ENCODE measurements at places on chromosomes 16 and 17. TPM values are rescaled to one million over a fixed set of nuclear protein-coding genes. Genes with fewer than 3 reads are reported as not detected.
A peak's percentile ranks its signal among the peaks of the same experiment; 100 is the strongest.

DNA sequence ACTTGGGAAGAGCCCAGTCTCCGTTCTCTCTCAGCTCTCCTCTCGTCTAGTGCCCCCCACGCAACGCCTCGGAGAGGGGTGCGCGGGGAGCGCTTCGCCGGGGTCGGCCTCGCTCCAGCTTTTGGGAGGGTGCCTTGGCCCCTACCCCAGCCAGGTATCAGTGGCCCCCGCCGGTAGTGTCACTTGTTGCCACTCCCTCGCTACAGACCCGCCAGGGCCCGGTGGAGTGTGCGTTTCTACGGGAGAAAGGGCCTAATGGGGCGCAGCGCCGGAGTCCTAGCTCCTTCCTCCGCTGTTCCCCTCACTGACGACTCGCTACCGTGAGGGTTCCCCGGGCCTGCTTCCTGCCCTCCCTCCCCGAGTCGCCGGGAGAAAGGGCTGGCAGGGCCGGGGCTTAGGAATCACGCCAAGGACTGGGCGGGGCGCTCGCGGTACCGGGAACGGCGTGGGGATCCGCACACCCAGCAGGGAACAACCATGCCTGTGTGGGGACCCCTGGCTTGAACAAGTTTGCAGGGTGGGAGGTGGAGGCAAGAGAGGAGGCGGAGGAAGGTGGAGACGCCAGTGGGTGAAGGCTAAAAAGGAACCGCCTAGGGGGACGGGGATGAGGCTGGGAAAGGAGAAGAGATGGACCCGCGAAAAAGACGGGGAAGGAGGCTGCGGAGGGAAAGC, 997 bp upstream of the CDH11 start:
- DNase-seq = no peak

DNA sequence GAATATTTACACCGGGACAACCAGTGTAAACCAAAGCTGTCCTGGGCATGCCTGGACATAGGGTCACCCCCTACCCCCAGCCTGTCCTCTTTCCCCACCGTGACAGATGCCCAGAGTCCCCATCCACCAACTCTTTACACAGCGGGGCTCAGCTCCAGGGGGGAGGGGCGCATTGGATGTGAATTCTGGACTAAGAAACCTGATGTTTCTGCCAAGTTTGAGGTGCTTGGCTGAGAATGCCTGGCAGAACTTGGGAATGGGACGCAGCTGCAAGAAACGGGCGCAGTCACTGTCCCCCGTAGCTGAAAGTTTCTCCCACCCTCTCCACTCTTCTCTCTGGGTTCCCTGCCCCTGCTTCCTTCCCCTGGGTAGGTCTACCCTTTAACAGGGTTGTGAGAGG, 68.0 kb upstream of the CDC42EP4 start:
- DNase-seq = no peak

GRCh38 chr17:61464843-61465180, 12.6 kb downstream of the TBX4 start:
- DNase-seq = no peak

DNA sequence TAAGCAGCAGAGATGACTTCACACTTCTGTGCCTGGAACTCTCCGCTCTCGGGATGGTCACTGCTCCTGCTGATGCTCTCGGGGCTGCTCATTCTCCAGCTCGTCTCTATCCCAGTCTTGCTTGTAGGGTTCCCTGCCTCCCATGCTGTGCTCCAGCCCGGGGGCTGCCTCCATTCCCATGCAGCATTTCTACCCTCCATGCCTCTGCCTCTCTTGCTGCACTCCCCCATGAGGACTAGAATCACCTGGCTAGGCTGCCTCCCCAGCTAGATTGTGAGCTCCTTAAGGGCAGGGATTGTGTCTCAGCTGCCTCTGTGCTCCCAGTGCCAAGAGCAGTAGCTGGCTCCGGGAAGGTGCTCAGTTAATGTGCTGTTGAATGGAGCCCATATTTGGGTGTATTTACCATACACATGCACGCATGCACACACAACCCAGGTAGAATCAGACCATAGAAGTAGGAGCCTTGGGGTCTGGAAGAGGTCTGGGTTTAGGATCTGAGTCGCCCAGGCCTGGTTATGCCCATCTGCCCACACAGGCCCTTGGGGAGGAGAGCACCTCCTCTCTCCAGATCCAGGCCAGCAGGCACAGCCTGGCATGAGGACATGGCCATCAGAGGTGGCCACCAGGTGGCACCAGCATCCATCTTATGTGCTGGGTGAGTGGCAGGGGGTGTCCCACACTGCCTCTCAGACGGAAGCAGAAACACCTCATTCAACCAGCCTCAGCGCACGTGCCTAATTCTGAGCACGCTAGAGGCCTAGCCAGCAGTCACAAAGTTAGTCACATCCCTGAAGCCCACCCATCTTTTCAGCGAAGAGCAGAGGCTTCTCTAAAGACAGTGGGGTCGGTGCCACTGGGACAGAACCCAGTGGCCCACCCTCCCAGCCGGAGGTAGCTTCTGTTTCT, 9.3 kb downstream of the GIT1 start:
- peak; percentile 92 for DNase-seq

DNA sequence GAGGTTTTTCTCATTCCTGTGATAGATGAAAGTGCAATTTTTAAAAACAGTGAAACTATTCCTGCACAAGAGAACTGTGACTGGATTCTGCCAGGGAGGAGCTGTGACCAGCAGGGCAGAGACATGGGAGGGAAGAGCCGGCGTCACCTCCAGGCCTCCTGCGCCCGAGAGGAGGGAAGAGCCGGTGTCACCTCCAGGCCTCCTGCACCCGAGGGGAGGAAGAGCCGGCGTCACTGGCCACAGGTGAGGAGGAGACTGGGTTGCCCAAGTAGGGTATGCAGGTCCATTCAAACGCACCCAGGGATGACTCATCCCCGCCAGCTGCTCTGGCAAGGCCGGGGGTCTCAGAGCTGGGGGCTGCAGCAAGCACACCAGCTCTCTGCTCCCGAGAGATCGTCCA, 56.7 kb downstream of the METRNL start:
- DNase-seq = no peak

DNA sequence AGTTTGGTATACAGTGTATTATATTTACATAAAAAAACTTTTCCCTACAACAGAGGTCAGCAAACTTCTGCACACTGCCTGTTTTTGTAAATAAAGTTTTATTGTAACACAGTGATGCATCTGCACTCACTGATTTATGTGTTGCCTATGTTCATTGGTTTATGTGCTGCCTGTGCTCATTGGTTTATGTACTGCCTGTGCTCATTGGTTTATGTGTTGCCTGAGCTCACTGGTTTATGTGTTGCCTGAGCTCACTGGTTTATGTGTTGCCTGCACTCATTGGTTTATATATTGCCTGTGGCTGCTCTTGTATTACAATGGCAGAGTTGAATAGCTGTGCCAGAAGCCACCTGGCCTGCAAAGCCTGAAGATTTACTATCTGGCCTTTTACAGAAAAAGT, 81.6 kb downstream of the MYH11 start:
- DNase-seq = no peak

GRCh38 chr17:31525801-31526549, 134.5 kb downstream of the RAB11FIP4 start:
- DNase-seq = no peak

DNA sequence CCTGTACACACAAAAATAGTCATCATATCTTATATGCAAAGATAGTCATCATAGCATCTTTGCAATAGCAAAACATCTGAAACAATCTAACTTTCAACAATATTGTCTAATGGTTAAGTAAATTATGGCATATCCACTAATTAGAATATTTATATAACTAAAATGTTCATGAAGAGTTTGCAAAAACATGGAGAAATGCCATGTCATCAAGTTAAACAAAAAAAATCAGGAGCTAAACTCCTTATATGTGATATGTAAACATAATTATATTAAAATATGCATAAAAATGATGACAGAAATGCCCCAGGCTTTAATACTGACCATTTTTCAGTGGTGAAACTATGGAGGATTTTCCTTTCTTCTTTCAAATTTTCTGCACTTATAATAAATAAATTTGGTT, 22.3 kb upstream of the XYLT1 start:
- no peak for DNase-seq

- no peak for DNase-seq
Measured at GRCh38 chr16:87178977-87179376, 138.2 kb downstream of the C16orf95 start.

- DNase-seq = no peak
Measured at GRCh38 chr17:4740025-4740351, 260 bp upstream of the CXCL16 start.

- DNase-seq = no peak
Measured at GRCh38 chr16:51825779-51826178, 674.7 kb upstream of the SALL1 start.

GRCh38 chr17:71084219-71084618, 914.9 kb downstream of the KCNJ2 start:
- no peak for DNase-seq

DNA sequence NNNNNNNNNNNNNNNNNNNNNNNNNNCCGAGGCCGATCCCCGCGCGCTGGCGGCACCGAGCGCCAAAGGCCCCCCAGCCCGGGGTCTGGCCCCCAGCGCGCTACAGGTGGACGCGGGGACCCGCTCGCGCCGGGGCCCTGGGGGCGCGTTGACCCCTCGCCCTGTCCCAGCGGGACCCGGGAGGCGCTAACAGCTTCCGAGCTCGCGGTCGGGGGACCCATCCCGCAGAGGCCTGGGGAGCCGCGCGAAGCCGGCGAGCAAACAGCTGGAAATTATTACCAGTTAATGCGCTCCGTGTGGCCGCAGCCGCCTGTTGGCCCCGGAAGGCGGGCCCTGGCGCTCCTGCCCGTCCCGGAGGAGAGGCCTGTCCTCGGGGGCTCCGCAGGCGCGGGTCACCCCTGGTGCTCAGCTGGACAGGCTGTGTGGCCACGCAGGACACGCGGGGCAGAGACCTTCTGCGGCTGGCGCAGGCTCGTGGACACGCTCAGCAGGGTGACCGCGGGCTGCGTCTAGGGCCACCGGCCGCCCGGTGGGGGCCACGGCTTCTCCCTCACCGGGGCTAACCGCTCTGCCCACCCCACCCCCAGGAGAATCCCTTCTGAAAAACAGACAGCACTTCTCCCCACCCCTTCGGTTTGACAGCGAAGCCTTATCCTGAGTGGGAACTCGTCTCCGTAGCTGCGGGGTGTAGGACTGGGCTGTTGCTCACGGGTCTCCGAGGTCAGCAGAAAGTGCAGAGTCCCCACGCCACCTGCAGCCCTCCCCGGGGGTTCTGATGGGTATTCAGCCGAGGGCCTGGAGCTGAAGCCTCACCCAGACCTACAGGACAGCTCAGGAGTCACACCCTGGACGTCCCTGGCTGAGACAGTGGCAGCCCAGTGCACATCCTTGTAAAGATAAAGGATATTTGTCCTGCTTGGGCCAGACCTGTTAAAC, 138.7 kb upstream of the RPH3AL start:
- peak; percentile 26 for DNase-seq

DNA sequence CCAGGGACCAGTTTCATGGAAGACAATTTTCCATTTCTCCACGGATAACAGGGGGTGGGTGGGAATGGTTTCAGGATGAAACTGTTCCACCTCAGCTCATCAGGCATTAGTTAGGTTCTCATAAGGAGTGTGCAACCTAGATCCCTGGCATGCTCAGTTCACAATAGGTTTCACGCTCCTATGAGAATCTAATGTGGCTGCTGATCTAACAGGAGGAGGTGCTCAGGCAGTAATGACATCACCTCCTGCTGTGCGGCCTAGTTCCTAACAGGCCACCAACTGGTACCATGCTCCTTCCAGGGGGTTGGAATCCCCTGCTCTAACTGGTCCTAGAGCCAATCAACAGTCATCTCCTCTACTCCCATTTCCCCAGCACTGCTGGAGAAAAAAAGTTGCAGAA, 19.9 kb downstream of the TEX14 start:
- no peak for DNase-seq

DNA sequence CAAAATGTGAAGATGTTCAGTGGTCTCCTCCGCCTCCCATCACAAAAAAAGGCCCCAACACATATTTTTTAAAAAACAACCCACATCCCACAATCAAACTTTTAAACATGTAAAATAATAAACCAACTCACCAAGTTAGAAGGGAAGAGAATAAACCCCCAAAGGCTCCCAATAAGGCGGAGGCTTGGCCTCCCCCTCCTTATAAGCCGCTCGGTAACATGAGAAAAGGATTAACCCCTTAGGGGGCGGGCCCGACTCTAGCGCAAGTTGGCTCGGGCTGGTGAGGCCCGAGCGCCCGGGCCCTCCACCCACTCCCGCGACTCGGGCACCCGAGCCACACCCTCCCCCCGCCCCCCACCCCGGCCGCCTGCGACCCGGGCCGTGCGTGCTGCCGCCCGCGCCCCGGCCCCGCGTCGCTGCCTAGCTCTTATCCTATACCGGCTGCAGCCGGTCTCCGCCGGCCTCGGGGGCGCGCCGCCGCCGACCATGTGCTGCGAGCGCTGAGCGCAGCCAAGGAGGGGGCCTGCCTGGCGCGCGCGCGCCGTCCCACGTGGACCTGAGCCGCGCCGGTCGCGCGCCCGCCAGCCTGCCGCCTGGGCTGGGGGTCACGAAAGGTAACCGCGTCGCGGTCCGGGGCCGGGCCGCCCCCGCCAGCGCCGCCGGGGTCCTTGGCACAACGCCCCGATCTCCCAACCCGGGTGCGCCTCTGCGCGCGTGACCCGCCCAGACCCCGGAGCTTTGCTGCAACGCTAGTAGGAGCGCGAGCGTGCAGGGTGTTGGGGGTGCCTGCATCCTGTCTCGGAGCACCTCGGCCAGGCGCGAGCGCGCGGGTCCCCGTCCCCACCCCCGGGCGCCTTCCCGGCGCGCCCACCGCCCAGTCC, at the start of the genes ARSG and SLC16A6:
Gene ARSG (plus strand): TSS at position 541 of the 881 bp plus-strand sequence. CDS start 15,999 bp downstream, outside the sequence.
Gene SLC16A6 (minus strand): TSS at position 173 of the 881 bp plus-strand sequence. CDS start 12,807 bp downstream, outside the sequence.
- DNase-seq = peak; percentile 84

GRCh38 chr16:11560701-11561453, 25.8 kb downstream of the LITAF start:
- DNase-seq = peak; percentile 81

Gene SECTM1
- total RNA-seq = 16.4 TPM

Gene EMP2
- total RNA-seq = not detected

Gene MFAP4
- total RNA-seq = not detected

Gene KIF2B
- not detected for total RNA-seq

Gene RNF227
- total RNA-seq = 4.5 TPM

Gene FAM117A
- total RNA-seq = 30.6 TPM

Gene UMOD
- not detected for total RNA-seq
